ENCODE measurements at places on chromosomes 5 and 9. TPM values are rescaled to one million over a fixed set of nuclear protein-coding genes. Genes with fewer than 3 reads are reported as not detected.
A peak's percentile ranks its signal among the peaks of the same experiment; 100 is the strongest.

DNA sequence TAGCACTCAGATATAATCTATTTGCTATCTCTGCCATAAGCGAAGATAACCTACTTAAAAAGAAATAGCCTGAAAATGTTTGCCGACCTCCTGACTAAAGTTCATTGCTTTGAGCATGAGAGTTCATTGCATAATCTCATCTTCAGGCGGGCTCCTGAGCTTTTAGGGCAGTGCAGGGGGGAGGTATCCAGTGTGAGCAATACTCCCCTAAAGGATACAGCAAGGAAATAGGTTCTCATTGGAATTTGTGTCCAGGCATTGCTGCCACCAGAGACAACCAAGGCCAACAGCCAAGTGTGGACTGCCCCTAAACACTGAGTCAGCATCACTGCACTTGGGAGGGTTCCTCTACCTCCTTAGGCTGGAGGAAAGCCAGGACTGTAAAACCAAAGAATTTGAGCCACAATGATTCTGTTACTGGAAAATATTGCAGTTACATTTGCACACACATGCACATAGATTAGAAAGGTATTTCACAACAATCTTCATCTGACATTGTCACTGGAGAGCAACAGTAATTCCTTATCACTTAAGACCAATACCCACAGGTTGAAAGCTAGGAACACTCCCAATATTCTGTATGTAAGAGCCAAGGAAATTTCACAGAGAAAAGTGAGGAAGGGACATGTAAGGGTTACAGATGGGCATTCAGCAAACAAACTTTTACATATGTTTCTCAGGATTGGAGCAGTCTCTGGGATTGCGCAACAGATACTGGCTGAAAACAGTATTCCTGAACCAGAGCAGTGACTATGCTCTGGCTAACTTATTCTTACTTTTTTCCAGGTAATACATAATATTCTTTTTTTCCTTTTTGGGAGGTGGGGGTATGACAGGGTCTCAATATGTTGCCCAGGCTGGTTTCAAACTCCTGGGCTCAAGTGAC lies 98.6 kb upstream of the TLE1 start:
- no peak for DNase-seq

DNA sequence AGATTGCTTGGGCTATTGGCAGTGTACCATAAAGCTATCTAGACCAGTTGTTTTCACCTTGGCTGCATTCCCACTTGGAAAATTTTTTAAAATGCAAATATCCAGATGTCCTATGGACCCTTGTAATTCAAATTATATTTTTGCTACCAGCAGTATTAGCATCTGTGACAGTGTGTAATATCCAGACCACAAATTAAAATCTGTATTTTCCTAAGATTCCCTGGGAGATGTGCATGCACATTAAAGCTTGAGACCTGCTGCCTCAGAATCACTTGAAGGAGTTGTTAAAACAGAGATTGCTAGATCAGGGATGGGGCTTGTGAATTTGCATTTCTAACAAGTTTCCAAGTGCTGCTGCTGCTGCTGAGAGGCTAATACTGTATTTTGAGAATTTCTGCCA lies 381.2 kb upstream of the PDE4D start:
- no peak for DNase-seq

Gene PRRX2
- total RNA-seq: 0.57 TPM

- DNase-seq: no peak
These were observed 71.5 kb upstream of the MEF2C start for GRCh38 chr5:88954511-88954910.

Gene CACNA1B
- 0.07 TPM for total RNA-seq

- DNase-seq: peak; percentile 85
These were observed 86.0 kb upstream of the SLC30A5 start for GRCh38 chr5:69007726-69008368.

Data from activated CD4-positive, alpha-beta T cell treated with anti-CD3 and anti-CD28 coated beads for 36 hours (primary cell).